Activated CD4-positive, alpha-beta T cell treated with anti-CD3 and anti-CD28 coated beads, Interleukin-2, amount 50 U/mL, for 24 hours (primary cell): ENCODE measurements at places on chromosomes 3 and 15.
A peak's percentile ranks its signal among the peaks of the same experiment; 100 is the strongest.

- DNase-seq: no peak
Measured at GRCh38 chr15:93479715-93480114, 390.7 kb upstream of the RGMA start.

GRCh38 chr15:38536201-38536676 lies 28.4 kb downstream of the RASGRP1 start:
- DNase-seq: no peak

DNA sequence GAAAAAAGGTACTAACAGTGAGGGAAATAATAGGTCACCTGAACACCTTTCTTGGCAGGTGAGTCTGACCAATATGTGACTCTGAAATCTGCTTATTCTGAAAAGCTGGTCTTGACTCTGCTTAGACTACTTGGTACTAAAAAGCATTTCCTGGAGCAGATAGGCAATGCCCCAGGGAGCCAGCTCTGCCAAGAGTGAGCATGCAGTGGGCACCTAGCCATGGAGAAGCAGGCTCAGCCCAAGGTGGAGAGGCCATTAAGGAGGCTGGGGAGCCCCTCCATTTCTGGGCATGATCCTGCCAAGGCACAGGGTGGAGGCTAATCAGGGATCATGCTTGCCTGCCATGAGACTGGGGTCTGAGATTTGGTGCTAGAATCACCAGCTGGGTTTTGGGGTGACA lies 1.6 kb upstream of the LTF start:
- DNase-seq: no peak

DNA sequence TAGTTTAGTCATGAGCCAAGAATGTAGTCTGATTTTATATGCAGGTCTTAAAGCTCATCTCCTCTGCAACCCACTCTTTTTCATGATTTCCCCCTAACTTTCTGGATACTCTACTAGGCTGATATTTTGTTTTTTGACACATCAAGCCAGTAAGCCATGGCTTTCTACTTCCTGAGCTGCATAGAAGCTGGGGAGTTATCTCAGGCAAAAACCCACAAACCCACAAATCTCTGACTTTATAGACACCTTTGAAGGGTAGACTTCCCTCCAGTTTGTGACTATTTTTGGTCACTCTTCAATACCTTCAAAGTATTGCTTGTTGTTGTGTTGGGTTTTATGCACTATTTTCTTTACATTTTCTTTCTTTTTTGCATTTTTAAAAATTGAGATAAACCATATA lies 28.6 kb downstream of the TMEM202 start:
- no peak for DNase-seq

DNA sequence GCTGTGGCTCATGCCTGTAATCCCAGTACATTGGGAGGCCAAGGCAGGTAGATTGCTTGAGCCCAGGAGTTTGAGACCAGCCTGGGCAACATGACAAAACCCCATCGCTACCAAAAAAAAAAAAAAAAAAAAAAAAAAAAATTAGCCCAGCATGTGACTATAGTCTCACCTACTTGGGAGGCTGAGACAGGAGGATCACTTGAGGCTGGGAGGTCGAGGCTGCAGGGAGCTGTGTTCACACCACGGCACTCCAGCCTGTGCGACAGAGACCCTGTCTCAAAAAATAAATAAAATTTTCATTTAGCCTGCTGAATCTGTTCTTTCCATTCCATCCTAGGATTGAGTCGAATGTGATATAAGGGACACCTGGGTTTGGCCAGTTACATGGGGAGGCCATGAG lies 14.6 kb upstream of the PRICKLE2 start:
- no peak for DNase-seq

GRCh38 chr3:159629329-159630084 lies 359.1 kb upstream of the IL12A start:
- DNase-seq: no peak

DNA sequence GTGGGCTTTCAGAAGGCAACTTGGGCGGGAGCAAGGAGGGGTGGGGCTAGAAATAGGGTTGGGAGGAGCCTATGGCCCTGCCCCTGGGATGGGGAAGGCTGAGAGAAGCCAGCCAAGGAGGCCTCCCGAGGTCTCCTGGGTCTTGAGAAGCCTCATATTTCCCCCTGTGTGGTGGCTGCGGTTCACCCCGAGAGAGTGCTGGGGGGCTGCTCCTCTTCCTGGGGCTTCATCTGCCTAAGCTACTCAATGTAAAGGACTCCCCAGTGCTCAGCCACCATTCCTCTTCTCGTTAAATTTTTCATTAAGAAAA lies 174.3 kb downstream of the SMAD6 start:
- DNase-seq: no peak

GRCh38 chr3:60319179-60319858 lies 931.9 kb downstream of the FHIT start:
- DNase-seq: no peak

- DNase-seq: no peak
Measured at GRCh38 chr3:61913701-61914100, 352.3 kb downstream of the PTPRG start.

DNA sequence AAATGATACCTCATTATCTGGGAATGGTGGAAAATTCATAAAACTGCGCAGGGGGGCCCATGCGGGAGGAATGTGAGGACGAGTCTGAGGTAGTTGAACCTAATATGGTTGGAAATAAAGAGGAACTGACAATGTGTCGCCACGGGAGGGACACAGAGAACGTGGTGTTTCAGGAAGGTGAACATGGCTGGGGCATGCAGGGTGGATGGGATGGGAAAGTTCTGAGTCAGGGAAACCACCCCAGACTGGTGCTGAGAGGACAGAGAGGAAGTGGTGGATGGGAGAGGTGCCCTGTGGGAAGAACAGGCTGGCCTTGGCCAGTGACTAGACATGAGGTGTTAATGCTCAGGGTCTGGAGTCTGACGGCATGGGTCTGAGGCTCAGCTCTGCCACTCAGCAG lies 137.1 kb upstream of the WNT5A start:
- no peak for DNase-seq

GRCh38 chr3:69145688-69146087 lies 23.3 kb upstream of the LMOD3 start:
- no peak for DNase-seq

DNA sequence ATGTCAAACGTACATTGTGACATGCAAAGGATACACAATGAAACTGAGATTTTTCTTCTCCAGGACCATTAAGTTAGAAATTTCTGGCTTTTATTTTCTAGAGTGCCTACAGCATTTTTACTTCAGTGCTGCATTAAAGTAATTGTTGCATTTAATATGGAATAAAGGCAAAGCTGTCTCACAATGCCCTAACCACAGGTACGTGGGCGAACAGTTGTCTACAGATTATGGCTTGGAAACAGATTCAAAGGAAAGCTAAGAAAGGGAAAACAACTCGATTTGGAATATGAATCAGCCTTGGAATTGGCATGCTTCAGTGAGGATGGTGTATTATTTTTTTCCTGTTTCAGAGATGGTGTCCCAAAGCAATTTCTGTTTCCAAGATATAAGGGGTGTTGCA lies 79.1 kb upstream of the TUSC7 start:
- no peak for DNase-seq

DNA sequence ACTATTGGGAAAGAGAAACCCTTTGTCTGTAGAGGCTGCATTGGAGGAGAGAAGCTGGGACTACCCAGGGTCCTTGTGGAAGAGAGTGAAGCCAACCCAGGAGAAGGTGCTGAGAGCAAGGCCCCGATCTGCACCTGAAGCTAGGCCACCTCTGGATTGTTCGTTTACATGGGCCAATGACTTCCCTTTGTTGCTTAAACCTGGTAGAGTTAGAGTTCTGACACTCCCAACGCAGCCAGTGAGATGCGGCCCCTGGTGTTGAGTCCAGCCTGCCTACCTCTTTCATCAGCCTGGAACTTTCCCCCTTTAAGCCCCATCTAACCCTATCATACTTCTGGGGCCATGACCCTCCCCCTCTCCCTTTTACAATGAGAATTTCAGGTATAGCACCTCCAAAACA lies 30.8 kb downstream of the CCDC13 start:
- DNase-seq: no peak

DNA sequence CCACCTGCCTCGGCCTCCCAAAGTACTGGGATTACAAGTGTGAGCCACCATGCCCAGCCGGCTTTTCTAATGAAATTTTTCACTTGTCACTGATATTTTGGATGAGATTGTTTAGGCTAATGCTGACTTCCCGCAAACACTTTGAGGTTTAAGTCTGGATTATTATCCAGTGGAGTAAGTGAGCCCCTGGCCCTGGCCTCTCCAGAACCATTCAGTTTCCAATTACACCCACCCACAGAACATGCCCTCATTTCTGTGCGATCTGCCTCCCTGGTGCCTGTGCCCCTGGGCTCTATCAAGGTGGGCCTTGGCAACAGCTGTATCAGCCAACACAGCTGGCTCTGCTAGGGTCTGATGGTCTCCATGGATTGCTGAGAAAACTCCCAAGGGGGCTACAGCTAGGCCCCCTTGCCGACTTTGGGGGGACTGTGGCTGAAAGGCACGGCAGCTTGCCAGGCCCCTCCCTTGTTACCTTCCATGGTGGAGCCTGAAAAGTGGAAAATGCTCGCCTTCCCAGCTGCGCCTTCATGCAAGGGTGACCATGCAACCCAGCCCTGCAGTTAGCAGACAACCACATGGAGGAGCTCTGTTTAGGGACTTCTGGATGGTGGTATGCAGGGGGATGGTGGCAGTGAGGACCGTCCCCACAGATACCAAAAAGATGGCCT lies 288.9 kb downstream of the FAM43A start:
- DNase-seq: no peak

GRCh38 chr3:50572801-50573371 lies 3.6 kb downstream of the HEMK1 start:
- DNase-seq: no peak

GRCh38 chr3:150106740-150107428 lies 136.2 kb upstream of the PFN2 start:
- no peak for DNase-seq

- no peak for DNase-seq
Measured at GRCh38 chr3:149180057-149180573, 41.5 kb downstream of the CP start.

- DNase-seq: no peak
Measured at GRCh38 chr3:7209098-7209497, 348.2 kb downstream of the GRM7 start.

- DNase-seq: no peak
Measured at GRCh38 chr15:80375968-80376891, 28.0 kb upstream of the ARNT2 start.

- DNase-seq: no peak
Measured at GRCh38 chr3:150210461-150211110, 197.5 kb upstream of the TSC22D2 start.

DNA sequence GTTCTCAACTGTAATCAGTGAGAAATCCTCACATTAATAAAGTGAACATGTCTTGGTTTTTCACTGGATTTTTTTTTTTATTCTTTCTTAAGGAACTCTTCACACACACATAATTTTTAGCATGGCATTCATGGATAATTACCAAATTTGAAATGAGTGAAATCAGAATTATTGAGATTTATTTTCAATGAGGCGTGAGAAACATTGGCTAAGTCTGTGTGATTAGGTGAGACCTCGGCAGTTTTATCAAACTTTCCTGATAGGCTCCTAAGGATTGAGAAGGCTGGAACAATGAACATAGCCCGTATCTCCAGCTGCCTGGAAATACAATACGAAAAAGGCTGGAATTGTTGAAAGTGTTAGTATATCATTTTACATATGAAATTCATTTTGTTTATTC lies 35.5 kb downstream of the MDFIC2 start:
- no peak for DNase-seq

GRCh38 chr15:66749841-66750575 lies 48.0 kb downstream of the SMAD6 start:
- DNase-seq: no peak

GRCh38 chr3:48896936-48897335 lies 1.7 kb downstream of the SLC25A20 start:
- DNase-seq: no peak

DNA sequence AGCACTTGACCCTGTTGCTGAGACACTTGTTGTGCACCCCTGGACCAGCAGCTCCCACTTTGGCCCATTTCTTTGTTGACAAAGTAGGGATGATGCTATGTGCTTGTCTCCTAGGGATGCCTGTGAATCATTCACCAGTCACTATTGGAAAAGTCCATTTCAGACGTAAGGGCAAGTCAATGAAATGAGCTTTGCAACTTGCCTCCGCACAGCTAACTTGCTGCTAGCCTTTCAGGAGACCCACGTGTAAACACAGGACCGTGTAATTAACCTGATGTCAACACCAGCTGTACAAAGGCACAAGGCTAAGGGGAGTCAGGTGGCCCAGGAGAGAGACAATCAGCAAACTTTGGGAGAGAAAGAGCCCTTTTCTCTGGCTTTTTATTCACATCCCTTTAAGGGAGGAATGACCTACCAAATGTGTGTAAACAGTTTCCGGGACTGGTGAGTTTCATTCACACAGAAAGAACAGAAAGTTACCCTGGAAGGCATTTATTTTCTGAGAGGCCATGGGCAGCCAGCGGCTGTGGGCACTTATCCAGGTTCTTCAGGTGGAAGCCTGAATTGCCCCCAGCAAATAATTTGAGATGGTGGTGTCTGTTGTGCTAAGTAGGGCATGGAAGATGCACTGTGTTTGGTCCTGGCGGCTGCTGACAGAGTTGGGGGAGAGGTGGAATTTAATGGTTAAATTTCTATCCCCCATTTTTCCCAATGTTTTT lies 54.0 kb downstream of the TIPARP start:
- no peak for DNase-seq

DNA sequence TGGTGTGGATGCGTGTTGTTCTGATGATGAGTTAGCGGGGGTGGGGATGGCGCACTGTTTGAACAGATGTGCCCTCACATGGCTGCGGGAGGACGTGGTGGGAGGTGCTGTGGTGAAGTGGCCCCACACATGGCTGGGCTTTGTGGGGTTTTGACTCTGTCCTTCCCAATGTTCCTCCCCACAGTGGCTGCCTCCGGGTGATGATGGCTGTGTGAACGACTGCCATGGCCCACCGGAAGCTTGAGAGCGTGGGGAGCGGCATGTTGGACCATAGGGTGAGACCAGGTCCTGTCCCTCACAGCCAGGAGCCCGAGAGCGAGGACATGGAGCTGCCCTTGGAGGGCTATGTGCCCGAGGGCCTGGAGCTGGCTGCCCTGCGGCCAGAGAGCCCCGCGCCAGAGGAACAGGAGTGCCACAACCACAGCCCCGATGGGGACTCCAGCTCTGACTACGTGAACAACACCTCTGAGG lies 167.9 kb downstream of the APBA2 start:
- no peak for DNase-seq

GRCh38 chr15:77013776-77014131 lies 18.8 kb downstream of the PSTPIP1 start:
- peak; percentile 67 for DNase-seq

GRCh38 chr3:88149509-88150362 lies at the start of gene C3orf38:
Gene C3orf38 (plus strand): TSS chr3:88149959. CDS start chr3:88150053, 94 bp downstream.
- DNase-seq: peak; percentile 78

DNA sequence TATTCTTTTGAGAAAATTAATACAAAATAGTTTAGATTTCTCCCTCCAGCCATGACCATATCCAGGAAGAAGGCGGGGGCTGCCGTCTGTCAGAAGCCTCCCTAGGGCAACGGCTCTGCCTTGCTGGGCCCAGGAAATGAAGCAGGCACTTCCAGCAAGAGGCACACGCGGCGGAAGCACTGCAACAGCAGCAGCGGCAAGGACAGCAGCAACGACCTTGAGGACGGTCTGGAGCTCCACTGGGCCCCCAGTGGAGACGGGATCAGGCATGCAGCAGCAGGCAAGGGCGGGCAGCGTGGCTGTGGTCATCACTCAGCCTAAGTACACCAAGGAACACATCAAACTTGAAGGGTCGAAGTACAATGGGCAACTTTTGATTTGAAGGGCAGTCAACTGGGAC lies 61.3 kb upstream of the EPHA6 start:
- no peak for DNase-seq

- DNase-seq: no peak
Measured at GRCh38 chr15:35603856-35604255, 57.9 kb upstream of the DPH6 start.

GRCh38 chr15:26069231-26069641 lies 206.1 kb upstream of the ATP10A start:
- no peak for DNase-seq
